ENCODE measurements at places on chromosomes 11 and 22.
A peak's percentile ranks its signal among the peaks of the same experiment; 100 is the strongest.

DNA sequence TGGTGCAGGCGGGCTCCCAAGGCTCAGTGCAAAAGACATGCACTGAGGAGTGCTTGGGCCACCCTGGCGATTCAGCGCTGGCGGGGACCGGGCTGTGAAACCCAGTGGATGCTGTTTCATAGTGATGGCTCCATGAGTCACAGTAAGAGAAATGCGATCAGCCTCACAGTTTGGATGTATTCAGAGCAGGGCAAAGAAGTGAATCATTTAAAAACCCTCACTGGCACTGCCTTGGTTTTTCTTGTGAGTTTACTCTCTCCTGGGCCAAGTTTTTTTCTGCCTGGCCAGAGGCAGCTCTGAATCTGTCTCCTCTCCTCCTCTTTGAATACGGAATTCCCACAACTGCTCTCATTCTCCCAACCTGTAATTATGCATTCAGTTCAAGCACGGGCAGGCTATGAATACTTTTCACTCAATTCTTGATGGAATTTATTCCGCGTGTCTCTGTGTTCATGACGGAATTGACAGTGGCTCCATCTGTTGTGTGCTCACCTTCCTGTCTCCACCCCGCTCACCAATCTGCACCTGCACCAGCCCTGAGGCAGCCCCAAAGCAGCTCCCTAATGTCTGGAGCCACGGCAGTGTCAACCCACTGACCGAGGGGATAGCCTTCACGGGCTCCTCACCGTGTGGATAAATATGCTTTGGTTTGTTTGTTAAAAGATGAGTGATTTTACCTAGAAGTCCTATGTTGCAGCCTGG lies 14.9 kb downstream of the ADAMTS8 start:
- no peak for DNase-seq

DNA sequence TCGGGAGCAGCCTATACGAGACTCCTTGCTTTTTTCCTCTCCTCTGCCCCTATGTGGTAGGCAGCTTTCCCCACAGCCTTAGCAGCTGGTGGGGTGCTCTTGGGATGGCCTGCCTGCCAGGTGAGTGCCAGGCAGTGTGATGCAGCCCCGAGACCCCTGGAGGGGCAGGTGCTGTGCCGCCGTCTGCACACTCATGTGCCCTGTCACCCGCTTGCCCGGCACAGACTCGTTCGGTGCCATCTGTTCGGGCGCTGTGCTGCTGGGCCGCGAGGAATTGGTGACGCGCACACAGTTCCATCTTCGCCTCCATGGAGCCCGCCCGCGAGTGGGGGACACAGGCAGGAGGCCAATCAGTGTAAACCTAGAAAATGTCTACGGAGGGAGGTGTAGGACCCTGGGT lies 15.1 kb downstream of the TRMU start:
- DNase-seq = no peak

- no peak for DNase-seq
These were observed 1.4 kb upstream of the MTA2 start for GRCh38 chr11:62603072-62603408.

DNA sequence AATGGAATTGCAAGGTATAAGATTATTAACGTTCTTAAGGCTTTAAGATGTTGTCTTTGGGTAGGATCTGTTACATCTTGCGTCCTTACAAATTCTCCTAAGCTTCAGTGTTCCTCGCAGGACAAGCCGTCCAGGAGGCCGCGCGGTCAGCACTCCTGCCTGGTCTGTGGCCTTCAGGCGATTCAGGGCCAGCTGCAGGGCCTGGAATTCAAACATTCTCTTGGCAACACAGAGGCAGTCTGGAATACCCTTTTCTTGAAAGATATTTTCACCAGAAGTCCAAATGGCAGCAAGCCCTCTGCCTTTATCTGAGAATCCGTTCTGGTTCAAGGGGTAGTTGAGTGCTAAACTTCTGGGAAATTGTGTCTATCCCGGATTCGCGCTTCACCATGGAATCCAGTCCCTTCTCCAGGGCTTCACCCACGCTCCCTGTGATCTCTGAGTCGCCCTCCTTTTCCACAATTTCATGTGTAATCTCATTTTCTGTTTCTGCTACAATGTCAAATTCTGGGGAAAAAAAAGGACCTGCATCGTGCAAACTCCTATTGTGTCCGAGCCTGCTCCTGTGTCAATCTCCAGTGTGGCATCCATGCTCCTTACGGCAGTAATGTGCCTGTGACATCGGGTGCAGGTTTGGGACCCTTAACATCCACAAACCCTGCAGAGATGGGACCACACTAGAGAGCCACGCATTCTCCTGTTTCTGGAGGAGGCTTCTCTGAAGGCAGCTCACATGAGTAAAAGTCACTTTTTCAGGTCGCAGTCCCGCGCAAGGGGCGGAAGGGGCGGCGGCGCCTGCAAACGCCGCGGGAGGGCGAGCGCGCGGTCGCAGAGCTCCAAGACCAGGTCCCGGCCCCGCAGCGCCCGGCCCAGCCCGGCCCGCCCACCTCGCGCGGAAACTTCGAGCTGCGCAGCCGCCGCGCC lies 25.4 kb upstream of the SORL1 start:
- peak; percentile 69 for DNase-seq

GRCh38 chr11:18495703-18496102 lies 31.0 kb downstream of the TSG101 start:
- no peak for DNase-seq

DNA sequence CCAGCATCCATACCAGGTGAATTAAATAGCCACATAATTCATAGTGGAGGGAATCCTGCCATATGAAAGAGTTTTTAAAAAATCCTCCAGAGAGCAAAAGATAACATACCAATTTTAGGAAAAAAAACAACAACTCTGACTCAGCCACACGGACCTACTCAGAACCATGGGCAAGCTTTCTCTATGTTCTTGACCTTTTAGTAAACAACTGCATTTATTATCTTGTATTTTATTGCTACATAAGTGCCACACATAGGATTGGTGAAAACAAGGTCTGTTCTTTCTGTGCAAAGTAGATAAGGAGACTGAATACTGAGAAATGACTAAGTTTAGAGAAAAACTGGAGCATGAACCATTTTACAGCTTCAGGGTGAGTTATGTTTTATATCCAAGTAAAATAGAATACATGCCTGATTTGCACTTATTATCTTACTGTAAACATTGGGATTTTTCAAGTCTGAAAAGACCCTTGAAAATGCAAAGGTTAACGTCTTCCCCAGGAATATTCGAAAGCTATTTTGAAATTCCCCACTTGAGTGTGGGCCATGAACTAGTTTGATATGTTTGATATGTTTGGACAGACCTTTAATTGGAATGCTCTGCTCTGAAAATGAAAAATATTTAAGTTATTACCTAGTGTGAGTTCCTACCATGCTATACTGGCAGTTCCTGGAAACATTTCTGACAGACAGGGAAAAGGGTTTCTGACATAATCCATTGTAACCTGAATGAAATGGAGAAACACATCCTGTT lies 89.5 kb upstream of the DDI1 start:
- no peak for DNase-seq

DNA sequence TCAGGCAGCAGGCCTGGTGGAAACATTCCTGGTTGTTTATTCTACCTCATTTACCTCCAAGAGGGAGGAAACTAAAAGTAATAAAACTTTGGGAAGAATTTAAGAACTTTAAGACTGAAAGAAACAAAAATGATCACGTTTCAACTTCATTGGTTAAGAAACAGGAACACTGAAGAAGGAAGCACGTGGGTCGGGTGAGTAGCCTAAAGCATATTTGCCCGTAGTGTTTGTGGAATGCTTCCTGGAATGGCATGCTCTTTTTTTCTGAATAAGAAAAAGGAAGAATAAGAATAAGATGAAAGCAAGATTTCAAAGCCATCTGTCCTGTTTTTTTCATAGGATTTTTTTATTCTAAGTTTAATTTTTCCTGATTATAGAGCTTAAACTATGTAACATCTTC lies 83.1 kb downstream of the WNT11 start:
- DNase-seq = no peak

DNA sequence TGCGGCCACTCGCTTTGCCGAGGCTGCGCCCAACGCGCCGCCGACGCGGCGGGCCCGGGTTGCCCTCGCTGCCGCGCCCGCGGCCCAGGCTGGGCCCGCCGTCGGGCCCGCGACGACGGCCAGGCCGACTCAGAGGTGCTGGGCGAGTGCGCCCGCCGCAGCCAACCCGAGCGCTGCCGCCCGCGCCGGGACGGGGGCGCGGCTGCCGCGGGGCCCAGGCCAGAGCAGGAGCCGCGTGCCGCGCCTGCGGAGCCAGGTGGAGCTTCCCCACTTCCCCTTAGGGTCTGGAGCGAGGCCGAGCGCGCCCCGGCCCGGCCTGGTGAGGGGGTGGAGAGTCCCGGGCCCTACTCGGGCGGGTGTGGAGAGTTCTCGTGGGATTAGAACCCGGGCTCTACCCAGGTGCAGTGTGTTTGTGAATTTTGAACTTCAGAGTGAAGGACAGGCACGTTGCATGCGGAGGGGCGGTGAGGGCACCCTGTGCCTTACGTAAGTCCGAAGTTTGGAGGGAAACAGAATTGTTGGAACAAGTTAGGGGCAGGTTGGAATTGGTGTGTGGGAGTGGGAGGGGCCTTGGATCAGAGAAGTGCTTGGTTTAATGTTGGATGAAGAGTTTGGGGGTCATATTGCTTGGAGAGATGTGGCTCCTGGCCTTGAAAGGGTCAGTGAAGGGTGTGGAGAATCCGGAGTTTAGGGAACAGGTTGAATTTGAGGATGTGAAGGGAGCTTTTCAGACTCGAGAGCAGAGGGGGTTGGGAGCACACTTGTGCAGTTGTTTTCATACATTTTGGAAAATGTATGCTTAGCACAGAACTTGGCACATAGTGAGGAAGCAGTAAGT lies 697 bp downstream of the RNF169 start:
- peak; percentile 79 for DNase-seq

- no peak for DNase-seq
These were observed 201.9 kb downstream of the DDX10 start for GRCh38 chr11:108866781-108867180.

GRCh38 chr11:89184021-89184420 lies 6.3 kb downstream of the TYR start:
- no peak for DNase-seq

DNA sequence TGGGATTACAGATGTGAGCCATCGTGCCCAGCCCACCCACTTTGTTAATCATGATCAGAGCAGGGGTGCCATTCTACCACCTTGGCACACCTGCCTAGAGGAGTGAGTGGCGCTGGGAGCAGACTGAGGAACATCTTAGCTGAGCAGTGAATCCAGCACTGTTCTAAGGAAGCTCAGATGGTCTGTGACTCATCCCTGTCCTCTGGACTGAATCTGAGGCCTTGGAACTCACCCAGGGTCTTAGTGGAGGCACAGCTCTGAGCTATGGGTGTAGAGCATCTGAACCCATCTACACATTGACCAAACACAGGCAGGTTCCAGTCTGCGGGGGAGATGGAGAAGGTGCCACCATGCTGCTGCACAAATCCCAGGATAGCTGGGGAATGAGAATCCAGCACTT lies 14.9 kb downstream of the PGAP2 start:
- DNase-seq = no peak

- DNase-seq = no peak
These were observed 151.1 kb downstream of the FAM76B start for GRCh38 chr11:95638501-95638900.

Measured in GM20000 (cell line).